Aorta (tissue), 5 donors: ENCODE measurements at places on chromosomes 2 and 18. TPM values are rescaled to one million over a fixed set of nuclear protein-coding genes. Genes with fewer than 3 reads are reported as not detected.

The NOSTRIN gene
- total RNA-seq, result 46.4 TPM

The SEMA4C gene
- total RNA-seq, result 49.6 TPM

The PDE1A gene
- 23.2 TPM for total RNA-seq

- no peak for DNase-seq
These were observed 62.0 kb upstream of the TAF1B start for GRCh38 chr2:9781252-9781651.

GRCh38 chr18:11653521-11653920 lies 35.5 kb upstream of the GNAL start:
- no peak for DNase-seq

- no peak for DNase-seq
These were observed 25.6 kb upstream of the LDLRAD4 start for GRCh38 chr18:13192970-13193369.

GRCh38 chr2:218615868-218616315 lies 8.2 kb downstream of the PLCD4 start:
- no peak for DNase-seq

- DNase-seq, result no peak
These were observed 67.2 kb downstream of the MCFD2 start for GRCh38 chr2:46848447-46848846.

DNA sequence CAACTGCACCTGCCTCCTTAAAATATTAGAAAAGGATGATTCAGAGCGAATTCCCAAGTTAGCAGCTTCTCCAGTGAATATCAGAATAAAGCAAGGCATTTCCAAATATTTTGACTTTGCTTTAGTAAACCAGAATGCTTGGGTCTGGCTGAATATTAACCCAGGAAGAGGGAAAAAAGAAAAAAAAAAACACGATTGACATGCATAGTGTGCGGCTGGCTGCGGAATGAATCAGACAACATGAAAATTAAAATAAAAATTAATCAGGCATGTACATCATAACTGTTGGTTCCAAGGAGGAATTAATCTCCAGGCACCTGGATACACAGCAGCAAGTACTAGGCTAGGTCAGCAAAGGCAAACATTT lies 105.8 kb upstream of the NCKAP5 start:
- no peak for DNase-seq

DNA sequence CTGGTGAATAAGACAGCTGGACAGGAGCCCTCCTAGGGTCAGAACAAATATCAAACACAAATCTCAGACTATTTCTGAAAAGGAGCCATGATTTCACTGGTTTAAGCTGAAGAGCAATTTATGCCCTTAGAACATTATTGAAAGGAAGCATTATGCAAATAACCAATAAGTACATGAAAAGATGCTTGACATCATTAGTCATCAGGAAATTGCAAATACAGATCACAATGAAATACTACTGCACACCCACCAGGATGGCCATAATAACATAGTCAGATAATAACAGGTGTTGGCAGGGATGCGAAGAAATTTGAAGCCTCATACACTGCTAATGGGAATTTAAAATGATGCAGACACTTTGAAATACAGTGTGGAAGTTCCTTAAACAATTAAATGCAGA lies 176.4 kb upstream of the RAB6C start:
- no peak for DNase-seq

GRCh38 chr2:141610564-141611175 lies 520.1 kb downstream of the LRP1B start:
- no peak for DNase-seq

DNA sequence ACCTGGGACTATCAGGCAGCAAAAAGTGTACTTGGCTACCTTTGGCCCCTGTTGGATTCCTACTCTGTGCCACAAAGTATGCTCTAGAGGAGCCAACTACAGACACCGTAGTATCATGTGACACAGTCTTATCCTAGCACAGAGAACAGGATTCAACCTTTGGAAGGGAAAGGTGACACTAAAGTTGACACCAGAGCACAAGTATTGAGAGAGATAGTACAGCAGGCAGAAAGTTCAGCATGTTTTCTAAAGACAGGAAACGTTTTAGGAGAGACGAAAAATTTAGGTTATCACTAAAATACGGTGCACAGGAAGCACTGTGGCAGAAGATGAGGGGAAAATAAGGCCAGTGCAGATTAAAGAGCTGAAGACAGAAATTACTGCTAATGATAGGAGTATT lies 18.6 kb downstream of the SMAD2 start:
- DNase-seq, result no peak

- DNase-seq, result no peak
These were observed 728.9 kb downstream of the SUCLG1 start for GRCh38 chr2:83730223-83730622.
